ENCODE measurements at places on chromosomes 16 and 17. TPM values are rescaled to one million over a fixed set of nuclear protein-coding genes. Genes with fewer than 3 reads are reported as not detected.

Gene MAP1LC3B
- total RNA-seq = 45.3 TPM

Gene TMEM204
- total RNA-seq = 35.6 TPM

Gene ZNF205
- total RNA-seq = not detected

Gene TERB1
- total RNA-seq = not detected

Gene TMC8
- 258 TPM for total RNA-seq

Gene CBFA2T3
- not detected for total RNA-seq

Gene OR4D1
- total RNA-seq = 0.50 TPM

Gene WRAP53
- total RNA-seq = 29.3 TPM

Gene PIK3R5
- 77.9 TPM for total RNA-seq

Gene SP2
- 23.7 TPM for total RNA-seq

- H3K4me1 ChIP-seq = peaks cover 13% of the 10 kb centered on the region
- no peak overlapping the region for H3K27ac ChIP-seq
- H3K27me3 ChIP-seq = no peaks in the 10 kb centered on the region
- H3K36me3 ChIP-seq = no peaks in the 10 kb centered on the region
Measured at GRCh38 chr16:75514296-75514695, 19.1 kb upstream of the CHST6 start.

- no peaks in the 10 kb centered on the region for H3K36me3 ChIP-seq
- peaks cover 14% of the 10 kb centered on the region for H3K27me3 ChIP-seq
- H3K4me1 ChIP-seq = no peaks in the 10 kb centered on the region
- no peak overlapping the region for H3K4me3 ChIP-seq
- H3K27ac ChIP-seq = no peak overlapping the region
Measured at GRCh38 chr17:49920030-49920769, 48.8 kb upstream of the DLX4 start.

DNA sequence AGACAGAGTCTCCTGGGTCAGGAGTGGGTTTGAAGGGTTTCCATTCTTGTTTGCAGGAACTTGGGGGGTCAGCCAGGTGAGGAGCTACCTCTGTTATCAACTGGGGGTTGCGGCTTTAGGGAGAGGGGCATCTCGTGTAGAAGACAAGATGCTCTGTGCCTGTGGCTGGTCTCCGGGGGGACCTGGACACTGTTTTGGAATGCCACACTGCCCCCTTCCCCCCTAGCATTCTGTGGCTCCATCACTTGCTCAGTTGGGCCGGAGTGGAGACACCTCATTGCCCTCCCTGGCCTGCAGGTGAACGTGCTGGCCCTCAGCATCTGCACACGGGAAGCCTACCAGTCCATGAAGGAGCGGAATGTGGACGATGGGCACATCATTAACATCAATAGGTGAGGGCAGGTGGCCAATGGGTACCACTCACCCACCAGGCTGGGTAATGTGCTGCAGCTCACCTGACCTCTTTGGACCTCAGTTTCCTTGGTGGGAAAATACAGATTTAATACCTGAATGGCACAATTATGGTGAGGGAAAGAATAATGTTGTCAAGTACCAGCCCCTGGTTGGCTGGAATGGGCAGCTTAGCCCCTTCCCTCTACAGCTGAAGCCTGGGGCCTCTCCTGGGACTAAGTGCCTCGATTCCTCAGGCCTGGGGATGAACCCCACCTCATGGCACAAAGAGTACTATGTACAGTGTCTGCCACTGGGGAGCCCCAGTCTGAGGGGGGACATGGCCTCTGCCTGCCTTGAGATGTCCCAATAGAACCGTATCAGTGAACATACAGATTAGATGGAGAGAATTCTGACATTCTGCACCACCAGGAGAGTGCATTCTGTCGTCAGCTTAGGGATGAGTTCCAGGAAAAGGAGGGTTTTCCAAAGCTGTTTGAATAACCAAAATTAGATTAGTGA, 3.3 kb upstream of the MRM1 start:
- no peaks in the 10 kb centered on the region for H3K27me3 ChIP-seq
- no peak overlapping the region for H3K27ac ChIP-seq
- DNase-seq = no peak
- H3K4me3 ChIP-seq = no peak overlapping the region

DNA sequence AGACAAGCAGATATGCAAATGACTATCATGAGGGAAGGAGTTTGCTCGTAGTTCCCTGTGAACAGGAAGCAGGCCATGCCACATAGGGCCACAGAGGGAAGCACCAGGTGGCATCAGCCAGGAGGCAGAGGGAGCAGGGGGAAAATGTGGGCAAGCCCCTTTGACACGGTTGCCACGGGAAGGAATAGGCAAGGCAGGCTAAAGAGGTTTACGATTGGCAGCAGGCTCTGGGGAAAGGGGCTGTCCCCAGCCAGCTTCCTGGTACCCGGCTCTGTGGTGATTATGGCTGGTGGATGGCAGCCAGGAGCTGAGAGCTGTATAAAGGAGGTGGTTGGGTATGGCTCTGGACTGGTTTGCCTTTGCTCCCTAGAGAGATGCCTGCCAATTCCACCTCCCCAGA, 848 bp downstream of the CES3 start:
- H3K4me1 ChIP-seq = peaks cover 39% of the 10 kb centered on the region
- peak overlapping the region; percentile 48 for H3K4me3 ChIP-seq
- H3K27ac ChIP-seq = peak overlapping the region; percentile 86

- peak overlapping the region; percentile 91 for H3K27ac ChIP-seq
- DNase-seq = peak; percentile 84
- peak overlapping the region; percentile 78 for H3K4me3 ChIP-seq
- H3K27me3 ChIP-seq = no peaks in the 10 kb centered on the region
- peaks cover 58% of the 10 kb centered on the region for H3K4me1 ChIP-seq
- peaks cover 8% of the 10 kb centered on the region for H3K36me3 ChIP-seq
Measured at GRCh38 chr17:17839791-17840707, 3.3 kb upstream of the SREBF1 start.

GRCh38 chr17:62862251-62862650, 54.1 kb upstream of the MARCHF10 start:
- H3K4me1 ChIP-seq = no peaks in the 10 kb centered on the region
- no peaks in the 10 kb centered on the region for H3K36me3 ChIP-seq
- H3K27me3 ChIP-seq = peaks cover 14% of the 10 kb centered on the region
- no peak overlapping the region for H3K4me3 ChIP-seq
- DNase-seq = no peak
- no peak overlapping the region for H3K27ac ChIP-seq

DNA sequence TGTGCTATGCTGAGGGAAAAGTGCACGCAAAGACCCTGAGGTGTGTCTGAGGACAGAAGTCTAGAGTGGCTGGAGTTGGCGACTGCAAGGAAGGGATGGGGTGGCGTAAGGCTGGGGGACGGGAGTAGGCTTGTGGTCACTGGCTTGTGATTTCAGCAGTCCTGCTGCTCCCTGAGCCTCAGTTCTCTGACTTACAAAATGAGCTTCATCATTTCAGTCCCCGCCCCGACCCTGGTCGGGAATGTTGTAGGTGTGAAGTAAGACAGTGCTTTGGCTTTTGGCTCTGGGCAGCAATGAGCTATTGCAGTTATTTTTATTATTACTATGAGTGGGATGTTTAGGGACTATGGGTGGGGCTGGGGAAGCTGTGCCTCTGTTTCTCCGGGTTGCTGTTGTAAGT, 8.6 kb downstream of the ADGRG1 start:
- DNase-seq = no peak
- no peaks in the 10 kb centered on the region for H3K4me1 ChIP-seq
- H3K27ac ChIP-seq = no peak overlapping the region
- no peak overlapping the region for H3K4me3 ChIP-seq
- peaks cover 11% of the 10 kb centered on the region for H3K27me3 ChIP-seq

- no peaks in the 10 kb centered on the region for H3K4me1 ChIP-seq
- H3K27ac ChIP-seq = no peak within 1 kb of the TSS
- DNase-seq = peak; percentile 32
- peaks cover 14% of the 10 kb centered on the region for H3K27me3 ChIP-seq
- no peaks in the 10 kb centered on the region for H3K36me3 ChIP-seq
Measured at GRCh38 chr16:1152651-1153259, at the start of gene CACNA1H. Gene CACNA1H, plus strand, starts transcription at chr16:1153106. Its CDS starts 632 bp downstream, at chr16:1153738.

DNA sequence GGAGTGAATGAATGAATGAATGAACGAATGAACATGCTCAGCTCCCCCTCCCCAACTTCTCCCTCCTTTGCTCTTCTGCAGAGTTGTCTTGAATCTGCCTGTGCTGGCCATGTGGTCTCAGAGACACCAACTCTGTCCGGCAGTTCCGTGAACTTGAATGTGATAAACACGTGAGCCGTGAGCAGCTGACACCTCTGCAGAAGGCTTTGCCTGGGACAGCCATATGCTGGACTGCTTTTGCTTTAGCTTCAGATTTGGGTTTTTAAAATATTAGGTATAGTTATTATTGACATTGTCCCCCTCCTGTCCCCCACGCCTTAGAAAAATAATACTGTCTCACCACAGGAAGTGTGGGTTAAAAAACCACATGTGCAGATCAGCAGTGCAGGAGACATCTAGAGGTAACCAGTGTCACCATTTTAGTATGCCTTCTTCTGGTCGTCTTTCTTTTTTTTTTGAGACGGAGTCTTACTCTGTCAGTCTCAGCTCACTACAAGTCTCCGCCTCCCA, 83.8 kb downstream of the ABCC1 start:
- DNase-seq = peak; percentile 58
- H3K4me1 ChIP-seq = peaks cover 22% of the 10 kb centered on the region
- no peaks in the 10 kb centered on the region for H3K27me3 ChIP-seq
- peak overlapping the region; percentile 79 for H3K27ac ChIP-seq
- no peak overlapping the region for H3K4me3 ChIP-seq

GRCh38 chr17:497241-498034, 144.8 kb upstream of the RPH3AL start:
- H3K4me3 ChIP-seq = peak overlapping the region; percentile 21
- H3K4me1 ChIP-seq = peaks cover 58% of the 10 kb centered on the region
- peaks cover 1% of the 10 kb centered on the region for H3K36me3 ChIP-seq
- H3K27ac ChIP-seq = peak overlapping the region; percentile 64
- peak; percentile 34 for DNase-seq
- peaks cover 6% of the 10 kb centered on the region for H3K27me3 ChIP-seq

GRCh38 chr16:10314811-10315210, 71.0 kb upstream of the ATF7IP2 start:
- no peaks in the 10 kb centered on the region for H3K27me3 ChIP-seq
- H3K36me3 ChIP-seq = no peaks in the 10 kb centered on the region
- no peak overlapping the region for H3K27ac ChIP-seq
- DNase-seq = no peak

DNA sequence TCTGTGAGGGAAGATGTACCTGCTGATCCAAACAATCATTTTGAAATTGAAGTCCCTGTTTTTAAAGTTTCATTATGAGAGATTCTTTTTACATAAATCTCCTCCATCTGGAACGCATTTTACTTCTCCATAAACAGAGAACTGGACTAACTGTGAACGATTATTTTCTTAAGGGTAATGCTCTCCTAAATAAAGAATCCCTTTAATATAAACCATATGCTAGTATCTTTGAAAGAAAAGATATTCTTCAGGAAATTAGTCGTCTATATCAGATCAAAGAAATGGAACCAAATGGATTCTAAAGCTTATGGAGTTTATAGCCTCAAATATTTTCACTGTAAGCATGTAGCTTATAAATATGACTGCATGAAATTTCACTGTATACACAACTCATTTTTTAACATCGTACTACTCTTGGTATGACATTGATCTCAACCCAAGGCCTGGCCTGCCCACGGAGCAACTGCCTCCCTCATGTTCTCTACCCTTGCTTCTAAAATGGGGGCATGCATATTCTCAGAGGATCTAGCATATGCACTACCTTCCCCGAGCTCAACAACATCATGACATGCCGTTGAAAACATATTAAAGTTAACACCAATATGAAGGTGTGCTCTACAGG, 66.4 kb downstream of the MYH10 start:
- H3K36me3 ChIP-seq = no peaks in the 10 kb centered on the region
- H3K4me1 ChIP-seq = no peaks in the 10 kb centered on the region
- no peak overlapping the region for H3K4me3 ChIP-seq
- H3K27me3 ChIP-seq = peaks cover under 1% of the 10 kb centered on the region

Data from activated CD8-positive, alpha-beta T cell treated with anti-CD3 and anti-CD28 coated beads, Interleukin-2, amount 10 ng/mL, durations not matched to agents 7 days and 5 days (primary cell).